ENCODE measurements at places on chromosomes 16 and 17.

GRCh38 chr16:70746040-70746707 is 54.8 kb downstream of the VAC14 start:
- DNase-seq = no peak

DNA sequence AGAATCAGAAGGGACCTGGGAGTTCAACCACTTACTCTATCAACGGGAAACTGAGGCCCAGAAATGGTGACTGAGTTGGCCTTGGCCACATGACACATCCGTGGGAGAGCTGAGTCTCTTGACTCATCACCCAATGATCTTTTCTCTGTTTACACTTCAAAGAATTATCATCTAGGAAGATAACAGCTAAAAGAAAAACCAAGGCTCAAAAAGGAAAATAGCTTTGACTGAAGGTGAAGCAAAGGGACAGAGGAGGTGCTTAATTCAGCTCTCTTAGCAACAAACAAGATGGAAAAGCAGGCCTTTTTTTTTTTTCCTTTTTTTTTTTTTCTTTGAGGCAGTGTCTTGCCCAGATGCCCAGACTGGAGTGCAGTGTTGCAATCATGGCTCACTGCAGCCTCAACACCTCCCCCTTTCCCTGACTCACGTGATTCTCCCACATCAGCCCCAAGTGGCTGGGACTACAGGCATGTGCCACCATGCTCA is 16.7 kb downstream of the ERCC4 start:
- no peak for DNase-seq

DNA sequence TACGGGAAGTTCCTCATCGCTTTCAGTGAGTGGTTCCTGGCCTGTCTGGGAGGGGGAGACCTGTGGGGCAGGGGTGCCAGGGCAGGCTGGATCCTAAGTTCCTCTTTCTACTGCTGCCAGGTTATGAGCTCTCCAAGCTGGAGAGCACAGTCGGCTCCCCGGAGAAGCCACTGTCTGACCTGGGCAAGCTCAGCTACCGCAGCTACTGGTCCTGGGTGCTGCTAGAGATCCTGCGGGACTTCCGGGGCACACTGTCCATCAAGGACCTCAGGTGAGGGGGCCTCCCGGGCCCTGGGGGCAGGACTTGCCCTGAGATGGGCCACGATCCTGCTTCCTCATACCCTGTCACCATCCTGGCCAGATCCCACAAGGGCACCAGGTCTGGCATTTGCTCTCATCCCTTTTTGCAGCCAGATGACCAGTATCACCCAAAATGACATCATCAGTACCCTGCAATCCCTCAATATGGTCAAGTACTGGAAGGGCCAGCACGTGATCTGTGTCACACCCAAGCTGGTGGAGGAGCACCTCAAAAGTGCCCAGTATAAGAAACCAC is 5.1 kb downstream of the PRSS8 start:
- no peak for DNase-seq

- no peak for DNase-seq
These were observed 68.6 kb upstream of the GNG13 start for GRCh38 chr16:868846-869822.

- no peak for DNase-seq
These were observed 70.3 kb downstream of the HLF start for GRCh38 chr17:55334881-55335540.

- no peak for DNase-seq
These were observed 74.2 kb upstream of the MED9 start for GRCh38 chr17:17402558-17402957.

- no peak for DNase-seq
These were observed 50.9 kb upstream of the SDK2 start for GRCh38 chr17:73695035-73695738.

DNA sequence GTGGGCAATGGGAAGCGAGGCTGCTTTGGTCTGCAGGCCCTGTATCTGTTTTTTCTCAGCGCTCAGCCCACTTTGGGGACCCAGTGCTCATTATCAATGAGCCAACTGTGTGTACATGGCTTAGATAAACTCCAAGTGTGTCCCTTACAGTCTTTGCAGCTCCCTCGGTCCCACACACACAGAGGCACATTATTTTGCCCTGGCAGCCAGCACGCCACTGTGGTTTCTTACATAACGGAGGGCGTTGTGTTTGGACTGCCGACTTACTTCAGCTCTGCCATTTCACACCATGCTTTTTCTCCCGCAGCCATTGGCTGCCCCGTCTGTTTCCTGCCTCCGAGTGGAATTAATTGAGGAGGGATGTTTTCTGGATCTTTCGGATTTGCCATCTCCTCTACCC is 56.5 kb upstream of the CLEC18A start:
- DNase-seq = no peak

GRCh38 chr16:6926762-6927161 is 405.9 kb upstream of the RBFOX1 start:
- no peak for DNase-seq

DNA sequence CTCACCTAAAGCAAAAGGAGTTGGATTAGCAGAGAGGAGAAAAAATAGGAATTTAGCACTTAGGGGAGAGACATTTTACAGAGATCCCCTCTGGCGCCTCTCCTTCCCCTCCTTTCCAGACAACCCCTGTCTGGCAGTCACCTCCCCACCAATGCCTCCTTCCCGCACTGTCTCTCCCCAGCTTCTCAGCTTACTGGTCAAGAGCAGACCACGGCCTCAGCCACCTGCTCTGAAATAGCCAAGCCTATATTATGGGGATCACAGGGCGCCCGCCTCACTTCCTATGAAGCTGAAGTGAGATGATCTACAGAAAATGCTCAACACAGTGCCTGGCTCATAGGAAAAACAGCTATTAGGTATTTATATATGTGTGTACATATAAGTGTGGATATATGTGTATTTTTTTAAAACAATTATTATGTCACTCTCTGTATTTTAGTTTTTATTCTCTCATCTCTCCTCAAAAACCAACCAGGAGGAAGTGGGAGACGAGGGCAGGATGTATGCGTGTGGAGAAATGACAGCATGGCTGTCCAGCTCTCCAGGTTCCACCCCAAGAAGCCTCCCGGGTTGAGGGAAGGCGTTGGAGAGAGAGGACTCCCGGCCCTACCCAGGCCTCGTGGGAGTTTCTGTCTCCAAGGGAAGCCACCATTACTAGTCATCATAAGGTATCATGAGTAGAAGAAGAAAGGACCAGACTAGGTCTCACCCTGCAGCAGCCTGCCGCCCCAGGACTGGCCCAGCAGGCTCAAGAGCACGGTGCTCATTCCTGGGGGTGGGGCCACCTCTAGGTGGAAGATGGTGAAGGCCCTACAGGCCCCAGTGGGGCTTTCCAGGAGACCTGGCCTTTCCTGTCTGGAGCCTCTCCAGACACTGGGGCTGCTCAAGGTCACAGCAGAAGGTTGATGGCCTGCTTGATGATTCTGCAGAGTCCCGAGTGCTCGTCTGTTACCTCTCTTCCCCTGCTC is 27.2 kb downstream of the MAP3K14 start:
- DNase-seq = no peak

DNA sequence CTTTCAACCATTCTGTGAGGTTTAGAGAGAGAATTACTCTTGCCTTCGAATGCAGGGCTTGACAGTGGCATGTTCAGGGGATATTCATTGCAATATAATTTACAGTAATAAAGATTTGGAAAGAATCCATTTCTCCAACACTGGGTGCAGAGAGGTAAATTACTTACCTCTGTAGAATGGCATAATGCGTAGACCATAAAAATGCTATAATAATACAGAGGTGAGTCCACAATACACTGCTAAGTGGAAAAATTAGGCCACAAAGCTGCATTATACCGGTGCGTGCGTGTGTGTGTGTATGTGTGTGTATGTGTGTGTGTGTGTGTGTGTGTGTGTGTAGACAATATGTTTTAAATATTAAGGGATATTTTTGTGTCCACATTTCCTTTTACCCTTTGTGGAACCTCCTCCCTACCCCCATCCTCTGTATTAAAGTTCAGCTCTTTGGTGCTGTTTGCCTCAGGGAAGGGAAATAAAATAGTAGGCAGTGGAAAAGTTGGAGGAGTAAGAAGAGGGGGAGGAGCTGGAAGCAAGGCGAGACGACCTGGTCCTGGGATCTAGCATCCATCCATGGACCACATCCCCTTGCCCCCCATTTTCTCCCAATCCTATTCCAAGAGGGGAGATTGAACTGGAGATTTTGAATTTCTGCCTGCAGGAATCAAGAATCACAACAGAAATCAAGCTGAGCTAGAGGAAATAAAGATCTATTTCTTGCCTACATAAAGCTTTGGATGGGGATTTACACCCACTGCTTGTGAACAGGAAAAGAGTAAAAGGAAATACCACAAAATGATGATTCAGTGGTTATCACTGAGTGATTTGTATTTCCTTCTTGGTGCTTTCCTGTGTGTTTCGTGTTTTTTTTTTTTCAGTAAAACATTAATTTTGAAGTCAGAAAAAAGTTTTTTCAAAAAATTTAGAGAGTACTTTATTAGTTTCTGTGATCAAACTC is 124.8 kb downstream of the RGS9 start:
- peak; percentile 55 for DNase-seq

DNA sequence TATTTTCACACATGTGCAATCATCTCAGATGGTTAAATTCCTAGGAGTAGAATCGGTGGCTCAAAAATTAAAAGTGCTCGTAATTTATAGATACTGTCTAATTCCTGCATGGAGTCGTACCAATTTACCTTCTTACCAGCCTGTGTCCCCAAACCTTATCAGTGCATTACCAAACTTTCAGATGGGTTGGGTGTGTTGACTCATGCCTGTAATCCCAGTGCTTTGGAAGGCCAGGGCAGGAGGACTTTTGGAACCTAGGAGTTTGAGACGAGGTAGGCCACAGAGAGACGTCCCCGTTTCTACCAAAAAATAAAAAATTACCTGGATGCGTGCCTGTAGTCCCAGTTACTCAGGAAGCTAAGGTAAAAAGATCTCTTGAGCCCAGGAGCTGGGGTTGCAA is 34.5 kb upstream of the GPRC5B start:
- no peak for DNase-seq

DNA sequence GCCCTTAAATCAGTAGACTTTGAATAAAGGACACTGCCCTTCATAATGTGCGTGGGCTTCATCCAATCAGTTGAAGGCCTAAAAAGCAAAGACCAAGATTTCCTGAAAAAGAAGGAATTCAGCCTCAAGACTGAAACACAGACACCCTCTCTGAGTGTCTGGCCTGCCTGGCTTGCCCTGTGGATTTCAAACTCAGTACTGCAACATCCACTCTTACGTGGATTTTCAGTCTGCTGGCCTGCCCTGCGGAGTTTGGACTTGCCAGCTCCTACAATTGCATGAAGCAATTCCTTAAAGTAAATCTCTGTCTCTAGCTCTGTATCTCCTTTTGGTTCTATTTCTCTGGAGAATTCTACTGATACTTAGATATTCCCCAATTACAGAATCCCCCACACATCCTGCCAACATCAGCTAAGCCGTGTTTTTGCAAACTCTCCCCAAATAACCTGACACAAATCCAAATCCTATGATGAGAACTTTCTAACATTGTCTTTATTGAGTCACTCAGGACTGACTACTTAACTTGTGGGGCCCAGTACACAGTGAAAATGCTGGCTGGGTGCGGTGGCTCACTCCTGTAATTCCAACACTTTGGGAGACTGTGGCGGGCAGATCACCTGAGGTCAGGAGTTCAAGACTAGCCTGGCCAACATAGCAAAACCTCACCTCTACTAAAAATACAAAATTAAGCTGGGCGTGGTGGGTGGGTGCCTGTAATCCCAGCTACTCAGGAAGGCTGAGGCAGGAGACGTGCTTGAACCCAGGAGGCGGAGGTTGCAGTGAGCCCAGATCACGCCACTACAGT is 7.2 kb upstream of the TNFRSF17 start:
- no peak for DNase-seq

DNA sequence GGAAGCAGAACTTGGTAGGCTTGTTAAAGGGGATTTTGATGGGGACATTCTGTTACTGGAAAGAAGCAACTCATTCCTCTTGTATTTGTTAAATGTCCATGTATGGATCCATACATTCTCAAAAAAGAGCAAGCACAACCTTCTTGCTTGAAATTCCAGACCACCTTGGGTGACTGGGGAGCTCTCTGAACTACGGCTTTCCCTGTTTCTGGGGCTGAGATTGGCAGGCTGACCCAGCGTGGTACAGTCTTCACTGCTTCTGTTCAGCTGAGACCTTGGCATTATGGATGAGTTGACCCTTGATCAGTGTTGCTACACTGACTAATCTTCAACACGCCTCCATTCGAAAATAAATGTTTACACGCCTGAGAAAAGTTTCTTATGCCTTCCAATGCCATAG is 38.5 kb downstream of the DNAH9 start:
- DNase-seq = no peak

- no peak for DNase-seq
These were observed 76.8 kb downstream of the CDK5R1 start for GRCh38 chr17:32563583-32563982.

DNA sequence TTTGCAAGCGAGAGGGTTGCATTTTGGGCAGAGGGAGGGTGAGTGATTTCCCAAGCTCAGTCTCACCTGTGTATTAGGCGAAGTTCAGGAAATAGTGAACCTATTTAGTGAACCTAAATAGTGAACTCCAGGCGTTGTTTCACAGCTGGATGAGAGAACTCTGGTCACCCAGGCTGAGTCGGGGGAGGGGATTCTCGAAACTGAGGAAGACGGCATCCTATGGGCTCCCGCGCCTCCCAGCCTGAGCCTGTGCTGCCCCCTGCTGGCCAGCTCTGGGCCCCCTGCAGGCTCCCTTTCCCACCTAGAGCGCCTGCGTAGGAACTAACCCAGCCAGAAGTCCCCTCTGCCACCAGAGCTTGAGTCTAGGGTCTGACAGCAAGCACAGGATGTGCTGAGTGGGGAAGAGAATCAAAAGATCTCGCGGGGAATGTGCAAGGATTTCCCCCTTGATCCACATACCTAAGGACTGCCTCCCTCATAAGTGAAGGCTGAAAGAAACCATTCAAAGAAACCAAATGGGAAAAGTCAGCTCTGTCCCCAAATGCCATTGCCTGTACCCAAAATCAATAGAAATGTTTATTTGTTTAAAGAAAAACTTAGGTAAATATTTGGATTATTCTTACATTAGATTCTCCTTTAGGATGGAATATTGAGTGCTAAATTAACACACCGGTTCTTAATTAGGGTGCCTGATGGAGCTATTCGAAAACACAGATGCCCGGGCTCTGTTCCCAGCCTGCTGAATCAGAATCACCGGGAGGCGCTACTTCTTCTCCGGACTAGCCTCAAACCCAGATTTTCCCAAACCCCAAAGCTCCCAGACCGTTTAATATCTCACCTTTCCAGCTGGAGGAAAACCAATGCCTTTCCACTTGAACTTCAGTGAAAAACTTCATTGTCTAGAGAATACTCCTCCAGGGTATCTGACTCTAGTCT is 14.8 kb upstream of the MARVELD3 start:
- DNase-seq = peak; percentile 78

DNA sequence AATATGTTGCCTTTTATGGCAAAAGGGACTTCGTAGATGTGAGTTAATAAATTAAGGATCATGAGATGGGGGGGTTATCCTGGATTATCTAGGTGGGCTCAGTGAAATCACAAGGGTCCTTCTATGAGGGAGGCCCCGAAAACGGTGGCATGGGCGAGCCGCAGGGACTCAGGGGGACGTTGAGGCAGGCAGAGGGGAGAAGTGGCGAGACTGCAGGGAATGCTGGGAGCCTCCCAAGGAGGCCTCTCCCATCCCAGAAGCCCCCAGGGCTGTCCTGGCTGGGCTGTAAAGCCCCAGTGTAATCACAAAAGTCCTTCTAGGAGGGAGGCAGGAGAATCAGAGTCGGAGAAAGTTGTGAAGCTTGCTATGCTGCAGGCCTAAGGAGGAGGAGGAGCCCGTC is 35.0 kb downstream of the ITGAE start:
- no peak for DNase-seq

GRCh38 chr16:68370581-68371275 is 59.9 kb downstream of the PRMT7 start:
- peak; percentile 24 for DNase-seq

GRCh38 chr17:60926466-60927183 is 249.0 kb downstream of the BCAS3 start:
- DNase-seq = no peak
